ENCODE measurements at places on chromosomes 4 and X. TPM values are rescaled to one million over a fixed set of nuclear protein-coding genes. Genes with fewer than 3 reads are reported as not detected.

Gene OTC
- polyA plus RNA-seq: not detected

Gene ZFYVE28
- polyA plus RNA-seq: 8.5 TPM

Gene NWD2
- polyA plus RNA-seq: not detected

Gene RTL9
- polyA plus RNA-seq: not detected
